ENCODE measurements at places on chromosomes 3 and 15. TPM values are rescaled to one million over a fixed set of nuclear protein-coding genes. Genes with fewer than 3 reads are reported as not detected.

GRCh38 chr3:138513090-138513843 lies 78.9 kb downstream of the ESYT3 start:
- no peak for DNase-seq

GOLGA6D gene
- not detected for total RNA-seq

DNA sequence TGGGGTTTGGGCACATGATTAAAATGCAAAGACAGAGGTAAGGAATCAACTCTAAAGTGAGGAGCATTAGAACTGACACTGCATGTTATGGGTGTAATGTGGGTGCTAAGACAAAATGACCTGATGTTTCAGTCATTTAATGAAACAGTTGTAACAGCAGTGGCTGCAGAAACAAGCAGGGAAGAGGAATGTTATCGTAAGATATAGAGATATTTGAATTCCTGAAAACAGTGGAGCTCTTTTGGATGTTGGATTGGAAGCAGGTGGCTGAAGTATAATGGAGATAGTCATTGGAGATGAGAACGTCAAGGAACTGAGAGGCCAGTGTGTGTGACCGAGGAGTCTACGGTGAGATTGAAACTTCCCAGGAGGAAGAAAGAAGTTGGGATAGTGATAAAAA lies 1065.2 kb downstream of the ZPLD1 start:
- DNase-seq: no peak

DNA sequence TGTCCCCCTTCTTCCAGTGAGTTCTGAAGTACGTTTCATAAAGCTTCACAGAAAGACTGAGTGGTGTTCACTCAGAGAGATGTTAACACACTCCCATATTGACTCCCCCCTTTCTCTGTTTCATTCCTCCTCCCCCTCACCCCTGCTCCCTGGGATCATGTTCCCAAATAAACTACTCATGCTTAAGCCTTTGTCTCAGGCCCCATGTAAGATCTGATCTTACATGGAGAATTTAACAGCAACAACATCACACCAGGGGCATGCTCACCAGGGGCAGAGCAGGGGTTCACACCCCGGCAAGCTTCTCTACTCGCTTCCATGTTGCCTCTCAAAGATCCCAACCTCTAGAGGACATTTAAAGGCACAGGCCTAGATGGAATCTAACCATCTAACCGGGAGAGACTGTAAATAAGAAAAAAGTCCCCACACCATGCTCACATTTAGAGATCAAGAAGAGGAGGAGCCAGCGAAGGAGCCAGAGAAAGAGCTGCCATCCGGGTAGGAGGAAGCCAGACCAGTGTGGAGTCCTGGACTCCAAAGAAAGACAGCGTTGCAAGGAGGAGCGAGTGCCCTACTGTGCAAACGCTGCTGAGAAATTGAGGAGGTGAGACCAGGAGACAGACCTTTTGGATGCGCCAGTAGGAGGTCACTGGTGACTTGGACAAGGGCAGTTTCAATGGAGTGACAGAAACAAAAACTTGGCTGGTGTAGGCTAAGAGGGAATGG lies 21.4 kb upstream of the SRP14 start:
- DNase-seq: no peak

GRCh38 chr3:60403866-60404265 lies 847.4 kb downstream of the FHIT start:
- peak; percentile 28 for DNase-seq

DNA sequence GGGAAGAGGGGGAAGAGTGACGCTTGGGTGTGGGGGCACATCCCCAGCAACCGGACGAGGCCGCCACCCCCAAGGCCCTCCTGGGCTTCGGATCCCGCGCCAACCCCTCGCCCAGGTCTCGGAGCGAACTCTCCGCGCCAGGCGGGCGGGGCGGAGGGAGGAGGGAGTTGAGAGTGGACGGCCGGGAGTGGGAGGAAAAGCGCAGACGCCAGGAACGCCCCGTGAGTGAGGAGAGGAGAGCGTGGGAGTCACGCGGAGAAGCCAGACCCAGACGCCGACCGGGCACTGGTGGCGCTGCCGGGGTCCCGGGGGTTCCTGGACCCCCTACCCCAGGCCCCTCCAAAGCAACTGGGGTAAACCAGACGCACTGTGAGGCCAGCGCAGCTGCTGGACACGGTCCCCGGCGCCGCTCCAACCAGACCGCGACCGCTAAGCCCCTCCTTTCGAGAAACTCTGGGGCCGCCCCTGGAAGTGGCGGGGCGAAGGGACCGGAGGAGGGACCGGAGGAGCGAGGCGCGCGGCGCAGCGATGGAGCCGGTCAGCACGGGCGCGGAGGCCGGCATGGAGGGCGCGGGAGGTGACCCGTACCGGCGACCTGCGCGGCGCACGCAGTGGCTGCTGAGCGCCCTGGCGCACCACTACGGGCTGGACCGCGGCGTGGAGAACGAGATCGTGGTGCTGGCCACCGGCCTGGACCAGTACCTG lies at the start of gene EFCC1:
Gene EFCC1 (plus strand): TSS at position 204 of the 705 bp plus-strand sequence. CDS start 325 bp downstream, at position 529.
- no peak for DNase-seq

THUMPD3 gene
- total RNA-seq: 80.3 TPM

DNA sequence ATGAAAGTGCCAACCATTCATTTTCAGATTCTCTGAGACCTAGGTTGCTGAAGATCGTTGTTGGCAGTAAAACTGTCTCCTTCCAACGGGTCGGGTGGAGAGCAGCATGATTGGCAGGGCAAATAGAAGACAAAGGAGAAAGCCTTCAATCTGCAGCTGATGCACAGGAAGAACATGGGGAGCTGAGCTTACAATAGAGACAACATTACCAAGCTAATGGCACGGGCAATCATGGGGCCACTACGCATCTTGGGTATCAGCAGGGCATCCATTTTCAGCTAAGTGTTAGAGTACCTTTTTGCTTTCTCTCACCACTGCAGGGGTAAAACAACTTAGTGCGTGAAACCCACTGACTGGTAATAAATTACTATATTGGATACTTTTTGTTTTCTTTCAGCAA lies 114.8 kb downstream of the WDR72 start:
- no peak for DNase-seq

DNA sequence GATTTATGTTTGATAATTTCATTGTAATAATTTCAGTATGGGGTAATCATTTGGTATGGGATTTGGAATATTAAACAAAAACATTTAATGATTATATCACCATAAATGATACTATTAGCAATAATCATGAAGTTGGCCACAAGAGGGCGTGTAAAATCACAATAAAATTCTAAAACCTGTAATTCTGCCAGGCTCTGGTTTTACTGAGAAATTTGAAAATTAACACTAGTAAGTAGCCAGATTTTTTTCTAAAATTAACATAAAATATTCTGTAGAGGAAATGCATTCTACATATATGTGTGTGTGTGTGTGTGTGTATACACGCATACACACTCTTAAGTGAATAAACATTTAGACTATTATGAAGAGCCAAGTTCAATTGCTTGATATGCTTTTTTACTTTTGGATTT lies 40.5 kb downstream of the FEZF2 start:
- no peak for DNase-seq

DNA sequence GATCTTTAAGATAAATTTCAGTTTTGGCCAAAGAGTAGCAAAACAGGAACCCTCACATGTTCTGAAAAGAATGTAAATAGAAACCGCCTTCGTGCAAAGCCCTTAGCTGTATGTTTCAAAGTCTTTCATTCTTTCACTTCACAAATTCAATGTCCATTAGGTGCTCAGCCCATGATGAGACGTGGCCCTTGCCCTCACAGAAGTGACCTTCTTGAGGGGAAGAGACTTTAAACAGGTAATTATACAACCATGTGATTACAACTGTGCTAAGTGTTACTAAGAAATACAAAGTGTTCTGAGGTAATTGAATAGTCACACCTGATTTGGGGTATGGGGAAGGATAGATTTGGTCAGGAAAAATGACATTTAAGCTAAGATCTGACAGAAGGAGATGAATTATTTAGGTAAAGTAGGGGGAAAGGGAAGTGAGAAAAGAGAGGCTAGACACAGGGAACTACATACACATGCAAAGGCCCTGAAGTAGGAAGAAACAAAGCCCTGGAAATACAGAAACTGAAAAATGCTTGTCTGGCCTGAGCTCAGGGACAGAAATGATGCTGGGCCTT lies 19.6 kb downstream of the HSPBAP1 start:
- no peak for DNase-seq

Measured in A172 (cell line).